Spinal cord (tissue), 10 donors: ENCODE measurements at places on chromosomes 4 and X. TPM values are rescaled to one million over a fixed set of nuclear protein-coding genes. Genes with fewer than 3 reads are reported as not detected.

Gene ELF4
- total RNA-seq: 3.7 TPM

Gene SOX3
- total RNA-seq: 2.1 TPM

Gene NAP1L3
- 71.4 TPM for total RNA-seq

Gene PLP1
- 2,816 TPM for total RNA-seq

Gene TMPRSS11F
- total RNA-seq: not detected

DNA sequence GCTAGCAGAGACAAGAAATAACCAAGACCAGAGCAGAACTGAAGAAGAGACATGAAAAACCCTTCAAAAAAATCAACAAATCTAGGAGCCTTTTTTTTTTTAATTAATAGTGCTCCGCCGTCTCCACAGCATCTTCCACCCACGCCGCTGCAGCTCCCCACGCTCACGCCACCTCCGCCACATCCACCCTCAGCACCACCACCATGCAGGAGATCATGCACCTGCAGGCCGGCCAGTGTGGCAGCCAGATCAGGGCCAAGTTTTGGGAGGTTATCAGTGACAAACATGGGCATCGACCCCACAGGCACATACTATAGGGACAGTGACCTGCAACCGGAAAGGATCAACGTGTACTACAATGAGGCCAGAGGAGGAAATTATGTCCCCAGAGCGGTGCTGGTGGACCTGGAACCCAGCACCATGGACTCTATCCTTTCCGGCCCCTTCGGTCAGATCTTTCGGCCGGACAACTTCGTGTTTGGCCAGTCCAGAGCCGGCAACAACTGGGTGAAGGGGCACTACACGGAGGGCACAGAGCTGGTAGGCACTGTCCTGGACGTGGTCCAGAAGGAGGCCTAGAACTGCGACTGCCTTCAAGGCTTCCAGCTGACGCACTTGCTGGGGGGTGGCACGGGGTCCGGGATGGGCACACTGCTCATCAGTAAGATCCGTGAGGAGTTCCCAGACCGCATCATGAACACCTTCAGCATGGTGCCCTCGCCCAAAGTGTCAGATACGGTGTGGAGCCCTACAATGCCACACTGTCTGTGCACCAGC is 171.2 kb downstream of the THOC2 start:
- DNase-seq: no peak

DNA sequence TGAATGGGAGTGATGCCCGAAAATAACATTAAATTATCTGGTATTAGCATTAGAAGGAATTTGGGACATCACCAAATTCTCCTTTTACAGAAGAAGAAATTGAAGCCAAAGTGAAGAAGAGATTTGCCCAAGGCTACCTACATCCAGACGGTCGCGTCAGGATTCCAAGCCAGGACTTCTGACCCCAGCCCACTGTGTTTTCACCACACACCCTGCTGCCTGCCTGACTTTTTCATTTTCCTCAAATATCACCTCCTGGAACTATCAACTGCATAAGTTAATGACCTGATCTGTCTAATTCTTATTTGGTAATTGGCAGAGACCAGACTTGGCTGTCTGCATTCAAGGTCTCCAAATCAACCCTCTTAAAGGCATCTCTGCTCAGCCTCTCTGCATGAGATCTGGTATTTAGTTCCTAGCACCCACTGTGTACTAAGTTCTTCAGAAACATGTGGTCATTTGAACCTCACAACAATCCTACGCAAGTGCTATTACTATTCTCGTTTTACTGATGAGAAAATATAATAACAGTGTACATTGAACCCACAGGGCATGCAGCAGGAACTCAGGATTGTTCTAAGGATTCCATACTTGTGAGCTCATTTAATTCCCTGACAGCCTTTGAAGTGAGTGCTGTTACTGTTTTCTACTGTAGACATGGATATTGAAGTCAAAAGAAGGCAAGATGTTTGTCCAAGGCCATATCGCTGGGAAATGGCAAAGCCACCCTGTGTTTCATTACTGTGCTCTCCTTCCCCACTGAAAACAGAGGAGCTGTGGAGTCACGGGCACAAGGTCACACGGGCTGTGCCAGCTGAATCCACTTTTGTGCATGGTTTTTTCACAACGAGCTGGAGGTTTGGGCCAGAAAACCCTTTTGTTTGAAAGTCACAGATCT is 195.2 kb upstream of the C1QTNF7 start:
- DNase-seq: no peak

GRCh38 chr4:173522951-173523395 is 7.1 kb downstream of the HAND2 start:
- no peak for DNase-seq

GRCh38 chr4:171928336-171928735 is 115.1 kb downstream of the GALNTL6 start:
- DNase-seq: no peak

DNA sequence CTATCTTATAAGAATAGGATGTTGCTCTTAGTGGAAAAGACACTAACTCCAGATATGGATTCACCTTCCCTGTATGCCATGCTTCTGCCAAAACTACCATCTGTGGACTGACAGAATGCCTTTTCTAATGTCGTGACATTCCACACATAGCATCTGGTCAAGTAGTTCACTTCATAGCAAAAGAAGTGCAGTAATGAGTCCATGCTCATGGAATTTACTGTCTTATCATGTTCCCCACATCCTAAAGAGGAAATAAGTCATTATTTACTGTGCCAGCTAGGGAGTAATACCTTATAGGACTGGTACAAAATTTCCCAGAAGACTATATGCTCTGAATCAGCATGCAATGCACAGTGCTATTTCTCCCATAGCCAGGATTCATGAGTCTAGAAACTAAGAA is 562.4 kb downstream of the TLL1 start:
- no peak for DNase-seq

DNA sequence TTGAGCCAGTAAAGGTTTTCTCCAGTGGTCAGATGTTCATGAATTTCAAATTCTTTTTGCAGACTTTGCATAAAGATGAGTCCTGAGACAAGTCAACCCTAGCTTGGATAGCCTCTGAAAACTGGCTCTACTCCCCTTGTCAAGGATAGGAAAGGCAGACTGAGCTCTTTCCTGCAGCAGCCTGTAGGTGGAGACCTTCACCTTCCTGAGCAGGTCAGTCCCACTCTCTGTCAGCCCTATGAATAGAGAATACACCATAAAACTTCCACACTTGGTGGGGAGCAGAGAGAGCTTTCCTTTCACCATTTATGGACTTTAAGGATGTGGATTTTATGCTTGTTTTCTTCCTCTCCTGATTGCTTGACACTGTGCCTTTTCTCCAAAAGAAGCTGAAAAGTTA is 41.9 kb downstream of the PCDH19 start:
- no peak for DNase-seq

GRCh38 chr4:105162123-105162796 is 15.6 kb downstream of the TET2 start:
- no peak for DNase-seq

DNA sequence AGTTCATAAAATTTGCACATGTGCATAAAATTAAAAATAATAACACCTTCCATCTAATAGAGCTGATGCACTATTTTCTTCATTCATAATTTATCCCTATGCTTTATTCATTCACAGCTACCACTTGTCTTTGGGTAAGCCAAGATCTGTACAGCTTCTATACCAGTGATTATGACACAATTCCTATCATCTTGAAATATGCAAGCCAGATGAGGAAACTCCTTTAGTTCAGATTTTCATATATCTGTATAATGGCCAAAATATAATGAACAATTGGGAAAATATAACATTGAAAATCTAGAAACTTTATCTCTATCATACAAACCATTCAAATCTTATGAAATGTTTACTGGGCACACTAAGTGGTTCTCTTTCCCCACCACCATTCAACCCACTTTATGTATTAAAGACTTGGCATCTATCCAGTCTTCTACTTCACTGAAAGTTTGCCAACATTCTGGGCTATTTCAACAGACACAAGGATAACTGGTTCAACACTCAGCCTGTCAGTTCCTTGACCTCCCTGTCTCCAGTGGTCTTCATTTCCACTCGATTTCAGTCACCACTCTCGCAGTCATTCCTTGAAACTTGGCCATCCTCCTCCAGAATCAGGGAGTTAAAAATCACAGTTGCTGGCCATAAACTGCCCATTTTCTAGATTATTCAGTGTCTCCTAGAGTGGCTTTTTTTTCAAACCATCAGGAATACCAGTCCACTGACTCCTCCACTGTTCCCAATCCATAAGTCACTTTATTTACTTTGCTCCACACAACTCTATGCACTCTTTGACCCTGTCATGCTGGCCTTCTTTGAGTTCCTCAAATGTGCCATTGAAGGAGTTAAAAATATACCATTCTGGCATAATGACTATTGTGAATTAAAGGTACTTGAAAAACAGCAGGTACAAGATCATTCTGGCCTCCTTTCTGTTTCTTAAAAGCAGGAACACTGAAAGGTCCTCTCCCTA is 85.5 kb downstream of the CAMK2D start:
- DNase-seq: no peak

DNA sequence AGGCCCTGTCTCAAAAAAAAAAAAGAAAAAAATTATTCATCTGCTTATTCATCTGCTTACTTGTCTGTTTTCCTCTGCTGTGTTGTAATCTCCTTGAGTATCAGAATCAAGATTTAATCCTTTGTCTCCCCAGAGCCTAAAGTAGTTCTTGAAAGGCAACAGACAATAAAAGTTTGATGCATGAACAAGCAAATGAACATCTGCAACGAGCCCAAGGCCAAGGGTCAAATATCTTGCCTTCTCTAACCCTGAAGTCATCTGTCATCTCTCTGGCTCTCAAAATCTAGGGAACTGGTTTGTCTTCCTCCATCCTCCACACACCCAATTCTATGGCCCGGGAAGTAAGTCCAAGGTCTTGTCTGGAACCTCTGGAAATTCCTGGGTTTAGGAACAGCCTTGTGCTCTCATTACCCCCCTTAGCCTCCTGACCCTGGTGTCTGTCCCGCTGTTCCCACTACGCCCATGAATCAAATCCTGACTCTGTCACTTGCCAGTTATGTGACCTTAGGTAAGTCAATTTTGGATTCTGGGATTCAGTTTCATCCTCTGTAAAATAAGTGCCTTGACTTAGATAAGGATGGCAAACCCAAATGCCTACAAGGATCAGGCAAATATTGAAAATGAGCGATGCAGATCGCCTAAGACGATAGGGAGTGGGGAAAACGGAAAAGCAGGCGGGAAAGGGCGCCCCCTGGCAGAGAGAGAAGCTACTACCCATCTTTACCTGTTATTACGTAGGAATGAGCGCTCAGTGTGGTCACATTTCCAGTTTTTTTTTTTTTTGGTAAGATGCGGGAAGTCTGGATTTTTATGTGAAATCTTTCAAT is 102.7 kb upstream of the DHX15 start:
- no peak for DNase-seq

DNA sequence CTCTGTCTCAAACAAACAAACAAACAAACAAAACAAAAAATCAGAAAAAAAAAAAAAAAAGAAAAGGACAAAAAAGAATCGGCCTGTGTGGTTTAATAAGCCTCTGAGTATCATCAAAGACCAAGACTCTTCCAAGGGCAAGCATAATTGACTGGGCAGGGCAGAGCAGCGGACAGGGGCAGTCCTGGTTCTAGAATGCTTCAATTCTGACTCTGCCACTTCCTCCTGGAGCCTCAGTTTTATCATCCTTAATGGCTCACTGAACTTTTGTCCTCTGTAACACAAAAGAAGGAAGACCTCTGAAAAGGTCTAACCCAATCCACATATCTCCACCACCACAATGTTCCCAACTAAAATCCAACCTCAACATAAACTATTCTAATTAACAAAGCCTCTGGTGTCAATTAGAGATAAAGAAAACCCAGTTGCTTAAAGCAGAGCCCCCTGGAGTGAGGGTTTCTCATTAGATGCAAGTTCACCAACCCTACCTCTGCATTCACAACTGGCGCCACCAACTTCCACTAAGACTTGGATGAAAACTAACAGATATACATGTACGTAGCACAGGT is 51.7 kb downstream of the TBC1D9 start:
- no peak for DNase-seq

DNA sequence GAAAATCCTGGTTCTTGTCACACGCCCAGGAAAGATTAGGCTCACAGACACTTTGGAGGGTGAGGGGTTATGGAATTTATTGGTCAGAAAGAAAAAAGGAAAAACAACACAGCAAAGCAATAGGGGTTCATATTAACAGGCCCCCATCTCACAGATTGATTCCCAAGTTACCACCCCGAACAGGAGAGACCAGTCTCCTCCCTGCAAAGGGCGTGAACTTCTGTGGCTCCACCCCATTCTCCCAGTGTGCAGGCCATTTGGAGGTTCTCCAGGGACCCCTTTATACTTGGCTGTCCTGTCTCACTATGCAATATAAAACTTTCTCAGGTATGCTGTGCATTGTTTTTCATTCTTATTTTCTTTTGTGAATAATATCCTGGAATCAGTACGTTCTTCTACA is 7.4 kb downstream of the FGF2 start:
- no peak for DNase-seq
